ENCODE measurements at places on chromosomes 11 and 22.

GRCh38 chr11:103070142-103070541, 21.8 kb downstream of the DCUN1D5 start:
- no peak for DNase-seq

- no peak for DNase-seq
Observed at GRCh38 chr11:59141673-59142460, 789 bp upstream of the FAM111A start.

GRCh38 chr22:36865346-36865745, 4.5 kb downstream of the NCF4 start:
- DNase-seq, result no peak

GRCh38 chr11:124793466-124794278, 6.5 kb downstream of the MSANTD2 start:
- DNase-seq, result no peak
